ENCODE measurements at places on chromosomes 4 and X.

DNA sequence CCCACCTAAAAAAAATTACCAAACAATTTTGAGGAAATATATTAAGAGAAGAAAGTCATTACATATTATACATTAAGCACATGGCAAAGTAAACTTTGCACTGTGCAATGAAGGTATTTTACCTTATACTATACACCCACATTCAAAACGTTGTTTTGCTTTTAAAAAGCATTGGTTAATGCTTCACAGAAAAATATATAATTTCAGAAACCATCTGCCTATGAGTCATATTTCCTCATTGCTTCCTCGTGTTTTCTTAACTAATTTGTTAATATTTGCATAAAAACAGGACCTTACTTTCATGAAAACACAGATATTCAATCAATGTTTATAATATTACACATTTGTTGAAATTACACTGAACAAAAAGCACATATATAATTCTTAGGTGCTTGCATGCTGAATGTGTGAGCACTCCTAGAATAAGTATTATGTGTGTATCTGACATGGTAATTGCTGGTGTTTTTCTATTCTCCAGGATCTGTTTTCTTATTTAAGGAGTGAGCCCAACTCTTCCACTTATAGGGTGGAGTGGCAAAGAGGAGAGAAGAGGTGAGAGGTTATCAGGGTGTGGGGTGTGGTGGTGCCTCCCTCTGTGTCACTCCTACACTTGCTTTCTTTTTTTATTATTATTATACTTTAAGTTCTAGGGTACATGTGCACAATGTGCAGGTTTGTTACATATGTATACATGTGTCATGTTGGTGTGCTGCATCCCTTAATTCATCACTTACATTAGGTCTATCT is 95.1 kb upstream of the IQCM start:
- no peak for DNase-seq
- no peak overlapping the region for H3K4me3 ChIP-seq
- H3K4me1 ChIP-seq = no peaks in the 10 kb centered on the region
- no peaks in the 10 kb centered on the region for H3K36me3 ChIP-seq

DNA sequence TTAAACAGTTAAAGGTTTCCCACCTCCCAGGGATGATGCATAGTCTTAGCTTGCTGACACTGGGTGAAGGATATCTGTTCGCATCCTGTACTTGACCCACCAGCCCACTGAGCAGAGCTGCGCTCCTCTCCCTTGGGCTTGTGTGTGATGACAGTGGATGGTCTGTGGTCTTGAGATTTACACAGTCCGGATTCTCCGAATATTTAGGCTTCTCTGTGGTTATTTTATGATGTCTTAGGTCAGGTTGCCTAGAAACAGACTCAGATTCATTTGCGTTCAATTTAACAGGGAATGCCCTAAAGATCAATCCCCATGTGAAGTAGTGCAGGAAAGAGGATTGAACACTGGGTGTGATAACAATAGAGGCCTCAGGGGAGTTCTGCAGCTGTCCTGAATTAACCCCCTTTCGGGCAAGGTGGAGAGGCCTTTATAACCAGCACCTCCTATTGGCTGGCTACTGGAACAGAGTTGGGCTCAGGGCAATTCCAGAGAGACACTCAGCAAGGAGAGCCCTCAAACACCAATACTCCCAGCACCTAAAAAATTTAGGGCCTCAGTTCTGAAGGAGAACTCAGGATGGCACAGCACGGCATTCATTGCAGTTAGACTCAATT is 653.2 kb upstream of the GALNT7 start:
- H3K4me3 ChIP-seq = no peak overlapping the region
- no peaks in the 10 kb centered on the region for H3K36me3 ChIP-seq
- no peak for DNase-seq
- no peaks in the 10 kb centered on the region for H3K27me3 ChIP-seq
- no peaks in the 10 kb centered on the region for H3K4me1 ChIP-seq
- no peak overlapping the region for H3K27ac ChIP-seq

GRCh38 chr4:25377572-25378436 is 741 bp downstream of the ANAPC4 start:
- H3K36me3 ChIP-seq = no peaks in the 10 kb centered on the region
- no peaks in the 10 kb centered on the region for H3K27me3 ChIP-seq
- no peak for DNase-seq
- H3K4me3 ChIP-seq = no peak overlapping the region
- H3K4me1 ChIP-seq = peaks cover 3% of the 10 kb centered on the region

- DNase-seq = no peak
- no peaks in the 10 kb centered on the region for H3K36me3 ChIP-seq
- H3K27ac ChIP-seq = no peak overlapping the region
- no peaks in the 10 kb centered on the region for H3K4me1 ChIP-seq
- H3K27me3 ChIP-seq = peaks cover 32% of the 10 kb centered on the region
- H3K4me3 ChIP-seq = no peak overlapping the region
These were observed 102.6 kb downstream of the MMRN1 start for GRCh38 chr4:89997171-89997704.

- no peak overlapping the region for H3K4me3 ChIP-seq
- DNase-seq = no peak
- no peaks in the 10 kb centered on the region for H3K36me3 ChIP-seq
These were observed 407.7 kb downstream of the SPRY1 start for GRCh38 chr4:123804196-123804721.

GRCh38 chr4:99314211-99314610 is 7.0 kb downstream of the ADH1B start:
- H3K4me3 ChIP-seq = no peak overlapping the region
- no peaks in the 10 kb centered on the region for H3K4me1 ChIP-seq
- H3K27me3 ChIP-seq = peaks cover 23% of the 10 kb centered on the region
- H3K27ac ChIP-seq = no peak overlapping the region

- H3K27ac ChIP-seq = no peak overlapping the region
- H3K4me3 ChIP-seq = no peak overlapping the region
- no peaks in the 10 kb centered on the region for H3K36me3 ChIP-seq
- H3K4me1 ChIP-seq = peaks cover 17% of the 10 kb centered on the region
These were observed 1.3 kb upstream of the BCORL1 start for GRCh38 chrX:129981200-129981553.

DNA sequence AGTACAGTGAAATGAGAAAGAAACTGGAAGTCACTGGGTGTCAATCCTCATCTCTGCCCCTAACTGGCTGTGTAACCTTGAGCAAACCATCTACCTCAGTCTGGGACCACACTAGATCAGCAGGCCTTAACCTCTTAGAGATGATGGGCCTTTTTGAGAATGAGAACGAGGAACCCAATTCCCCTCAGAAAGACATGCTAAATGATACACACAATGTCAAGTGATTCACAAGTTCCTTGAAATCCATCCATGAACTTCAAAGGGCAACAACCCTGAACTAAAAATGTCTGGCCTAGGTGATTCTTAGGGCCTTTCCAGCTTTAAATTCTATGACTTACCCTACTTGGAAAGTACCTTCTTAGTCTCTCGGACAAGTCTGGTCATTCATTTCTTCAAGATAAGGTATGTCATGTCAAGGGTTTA is 47.4 kb downstream of the ACSL4 start:
- DNase-seq = no peak
- H3K4me1 ChIP-seq = no peaks in the 10 kb centered on the region
- H3K27ac ChIP-seq = no peak overlapping the region
- H3K36me3 ChIP-seq = peaks cover 2% of the 10 kb centered on the region
- H3K27me3 ChIP-seq = no peaks in the 10 kb centered on the region
- H3K4me3 ChIP-seq = no peak overlapping the region

DNA sequence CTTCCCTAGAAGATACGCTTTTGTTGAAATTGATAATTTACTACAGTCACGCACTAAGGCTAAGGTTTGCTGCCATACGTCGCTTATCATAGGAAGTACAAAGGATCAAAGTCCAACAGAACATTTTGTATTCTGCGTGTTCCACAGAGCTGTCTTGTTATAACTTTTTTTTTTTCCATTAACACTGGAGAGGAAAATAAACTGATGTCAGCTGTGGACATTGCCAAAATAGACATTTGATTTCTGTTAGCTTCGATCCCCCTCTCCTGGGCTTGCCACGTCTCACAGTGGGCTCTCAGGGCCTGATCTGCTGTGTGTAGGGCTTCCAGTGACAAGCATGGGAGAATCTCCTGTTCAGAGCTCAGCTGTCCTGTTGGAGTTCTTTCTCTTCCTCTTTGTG is 93.3 kb downstream of the SPATA18 start:
- no peaks in the 10 kb centered on the region for H3K27me3 ChIP-seq
- H3K36me3 ChIP-seq = no peaks in the 10 kb centered on the region
- no peaks in the 10 kb centered on the region for H3K4me1 ChIP-seq
- H3K4me3 ChIP-seq = no peak overlapping the region
- no peak for DNase-seq
- H3K27ac ChIP-seq = no peak overlapping the region

- no peak overlapping the region for H3K4me3 ChIP-seq
- H3K27ac ChIP-seq = no peak overlapping the region
- no peak for DNase-seq
These were observed 120.7 kb downstream of the GLRA3 start for GRCh38 chr4:174708381-174708780.

- peak within 1 kb of the TSS; percentile 92 for H3K27ac ChIP-seq
- no peaks in the 10 kb centered on the region for H3K36me3 ChIP-seq
- H3K27me3 ChIP-seq = peaks cover 24% of the 10 kb centered on the region
These were observed at the start of gene MAPK10 for GRCh38 chr4:86359944-86360478. TSS of gene MAPK10 (minus strand) at chr4:86360053.

GRCh38 chr4:151992332-151993154 is 231.7 kb upstream of the GATB start:
- peak overlapping the region; percentile 28 for H3K4me3 ChIP-seq
- DNase-seq = no peak
- H3K27ac ChIP-seq = peak overlapping the region; percentile 88
- peaks cover 34% of the 10 kb centered on the region for H3K4me1 ChIP-seq
- no peaks in the 10 kb centered on the region for H3K27me3 ChIP-seq

DNA sequence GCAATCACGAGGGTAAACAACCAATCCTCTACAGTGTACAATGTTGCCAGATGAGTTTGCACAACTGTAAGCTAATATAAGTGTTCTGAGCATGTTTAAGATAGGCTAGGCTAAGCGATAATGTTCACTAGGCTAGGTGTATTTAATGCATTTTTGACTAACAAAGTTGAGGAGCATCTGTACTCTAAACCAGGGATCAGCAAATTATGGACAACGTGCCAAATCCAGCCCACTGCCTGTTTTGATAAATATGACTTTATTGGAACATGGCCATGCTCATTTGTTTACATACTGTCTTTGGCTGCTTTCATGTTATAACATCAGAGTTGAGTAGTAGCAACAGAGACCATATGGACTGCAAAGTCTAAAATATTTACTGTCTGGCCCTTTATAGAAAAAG is 46.3 kb upstream of the ARHGEF6 start:
- no peak overlapping the region for H3K27ac ChIP-seq
- no peaks in the 10 kb centered on the region for H3K27me3 ChIP-seq
- H3K36me3 ChIP-seq = peaks cover 2% of the 10 kb centered on the region
- H3K4me3 ChIP-seq = no peak overlapping the region
- no peaks in the 10 kb centered on the region for H3K4me1 ChIP-seq

- H3K36me3 ChIP-seq = no peaks in the 10 kb centered on the region
- H3K27ac ChIP-seq = no peak overlapping the region
- H3K27me3 ChIP-seq = no peaks in the 10 kb centered on the region
These were observed 93.6 kb upstream of the RASGEF1B start for GRCh38 chr4:81565142-81565870.

- peaks cover 10% of the 10 kb centered on the region for H3K27me3 ChIP-seq
- H3K4me1 ChIP-seq = no peaks in the 10 kb centered on the region
- H3K27ac ChIP-seq = no peak overlapping the region
- DNase-seq = no peak
- no peak overlapping the region for H3K4me3 ChIP-seq
These were observed 10.8 kb upstream of the ADH1A start for GRCh38 chr4:99301376-99302164.

GRCh38 chr4:165010487-165010886 is 21.3 kb upstream of the TRIM60 start:
- H3K27ac ChIP-seq = no peak overlapping the region
- no peaks in the 10 kb centered on the region for H3K36me3 ChIP-seq
- no peak overlapping the region for H3K4me3 ChIP-seq
- H3K4me1 ChIP-seq = peaks cover 3% of the 10 kb centered on the region
- peaks cover 52% of the 10 kb centered on the region for H3K27me3 ChIP-seq
- no peak for DNase-seq

- no peak overlapping the region for H3K27ac ChIP-seq
- H3K36me3 ChIP-seq = no peaks in the 10 kb centered on the region
- no peak overlapping the region for H3K4me3 ChIP-seq
- DNase-seq = no peak
- peaks cover 19% of the 10 kb centered on the region for H3K4me1 ChIP-seq
These were observed 5.0 kb downstream of the SMAD1 start for GRCh38 chr4:145486603-145487002.

DNA sequence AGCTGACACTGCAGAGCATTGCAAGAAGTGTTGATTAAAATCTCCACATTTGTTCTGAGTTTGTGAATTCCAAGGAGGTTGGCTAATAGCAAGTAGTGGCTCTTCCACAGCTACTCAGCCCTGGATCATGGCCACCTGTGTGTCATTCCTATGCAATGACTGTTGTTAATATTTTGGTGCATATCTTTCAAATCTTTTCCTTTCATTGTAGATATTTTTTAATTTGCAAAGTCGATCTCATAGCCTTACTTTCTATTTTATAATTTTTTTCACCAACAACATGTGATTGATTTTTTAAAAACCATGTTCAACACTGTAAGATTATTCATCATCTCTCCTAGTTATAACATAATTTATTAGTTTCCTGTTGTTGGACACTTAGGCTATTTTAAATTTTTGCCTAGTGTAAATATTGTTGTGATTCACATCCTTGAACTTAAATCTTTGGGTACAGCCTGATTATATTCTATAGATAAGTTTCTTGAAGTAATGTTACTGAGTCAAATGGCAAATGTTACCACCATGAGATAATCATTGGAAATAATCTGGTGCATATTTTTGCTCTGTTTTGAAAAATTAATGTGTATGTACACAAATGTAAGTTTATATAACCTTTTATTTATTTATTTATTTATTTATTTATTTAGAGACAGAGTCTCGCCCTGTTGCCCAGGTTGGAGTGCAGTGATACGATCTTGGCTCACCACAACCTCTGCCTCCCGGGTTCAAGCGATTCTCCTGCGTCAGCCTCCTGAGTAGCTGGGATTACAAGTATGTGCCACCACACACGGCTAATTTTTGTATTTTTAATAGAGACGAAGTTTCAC is 17.1 kb upstream of the ARHGAP10 start:
- peaks cover 3% of the 10 kb centered on the region for H3K36me3 ChIP-seq
- no peak overlapping the region for H3K4me3 ChIP-seq
- no peak for DNase-seq
- peaks cover 7% of the 10 kb centered on the region for H3K4me1 ChIP-seq
- H3K27me3 ChIP-seq = peaks cover 21% of the 10 kb centered on the region

GRCh38 chrX:39859991-39860861 is 237.5 kb downstream of the BCOR start:
- peak overlapping the region; percentile 32 for H3K27ac ChIP-seq
- DNase-seq = no peak
- H3K4me1 ChIP-seq = peaks cover 14% of the 10 kb centered on the region
- H3K36me3 ChIP-seq = no peaks in the 10 kb centered on the region
- no peaks in the 10 kb centered on the region for H3K27me3 ChIP-seq
- H3K4me3 ChIP-seq = peak overlapping the region; percentile 19

GRCh38 chr4:184250795-184251669 is 33.4 kb upstream of the ENPP6 start:
- no peak overlapping the region for H3K27ac ChIP-seq
- H3K4me3 ChIP-seq = no peak overlapping the region
- DNase-seq = no peak
- H3K4me1 ChIP-seq = peaks cover 9% of the 10 kb centered on the region
- peaks cover 27% of the 10 kb centered on the region for H3K27me3 ChIP-seq
